ENCODE measurements at places on chromosomes 6 and 20. TPM values are rescaled to one million over a fixed set of nuclear protein-coding genes. Genes with fewer than 3 reads are reported as not detected.

PMEPA1 gene
- 24.4 TPM for total RNA-seq

RBPJL gene
- total RNA-seq, result not detected

MATN4 gene
- not detected for total RNA-seq

LRFN2 gene
- not detected for total RNA-seq

ULBP3 gene
- total RNA-seq, result 0.94 TPM

PRSS16 gene
- total RNA-seq, result not detected

SAMD3 gene
- total RNA-seq, result not detected

SYNDIG1 gene
- 31.6 TPM for total RNA-seq

KHDC1L gene
- not detected for total RNA-seq

EEF1E1 gene
- 10.6 TPM for total RNA-seq

HSPA1L gene
- total RNA-seq, result 1.7 TPM

CST2 gene
- not detected for total RNA-seq

KCNB1 gene
- total RNA-seq, result 4.2 TPM

DEF6 gene
- 0.80 TPM for total RNA-seq

GZF1 gene
- total RNA-seq, result 24.4 TPM

SLC22A1 gene
- total RNA-seq, result 0.82 TPM

SLC17A9 gene
- total RNA-seq, result 3.6 TPM

LRP11 gene
- 16.1 TPM for total RNA-seq

ATAT1 gene
- 2.2 TPM for total RNA-seq

C6orf52 gene
- total RNA-seq, result 0.62 TPM

SMLR1 gene
- total RNA-seq, result not detected

NPEPL1 gene
- total RNA-seq, result 23.1 TPM

PACRG gene
- total RNA-seq, result 10.4 TPM

PYGB gene
- 270 TPM for total RNA-seq

CCM2L gene
- total RNA-seq, result 6.4 TPM

GSTA3 gene
- not detected for total RNA-seq

MUC21 gene
- not detected for total RNA-seq

CTAGE9 gene
- total RNA-seq, result not detected

CLDN20 gene
- total RNA-seq, result not detected

VNN1 gene
- 0.14 TPM for total RNA-seq

Measured in heart right ventricle (tissue), 16 donors.